ENCODE measurements at places on chromosomes 3 and 15. TPM values are rescaled to one million over a fixed set of nuclear protein-coding genes. Genes with fewer than 3 reads are reported as not detected.

GRCh38 chr3:45489730-45490309, 101.4 kb downstream of the LARS2 start:
- no peak for DNase-seq

- no peak for DNase-seq
Observed at GRCh38 chr3:122952520-122952919, 75.0 kb downstream of the SEMA5B start.

GRCh38 chr3:184383033-184383740, 3.3 kb downstream of the CHRD start:
- DNase-seq = no peak

DNA sequence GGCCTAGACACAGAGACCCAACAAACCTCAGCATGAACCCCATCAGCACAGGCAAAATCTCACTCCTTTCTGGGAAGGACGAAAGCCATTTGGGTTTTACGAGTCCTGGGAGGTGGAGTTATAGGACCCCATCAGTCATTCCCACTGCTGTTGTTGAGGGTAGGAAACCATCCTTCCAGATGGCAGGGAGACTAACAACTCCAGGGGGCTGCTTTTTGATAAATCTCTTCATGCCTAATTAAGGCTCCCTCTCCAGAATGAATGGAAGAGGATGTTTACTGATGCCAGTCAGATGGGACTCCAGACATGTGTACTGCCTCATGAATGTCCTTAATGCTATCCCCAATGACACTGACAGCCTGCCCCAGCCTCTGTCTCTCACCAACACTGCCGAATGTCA, 75.3 kb downstream of the ST8SIA2 start:
- DNase-seq = peak; percentile 1

Gene KBTBD12
- 1.5 TPM for total RNA-seq

Gene GCHFR
- 9.7 TPM for total RNA-seq

Gene CCDC39
- total RNA-seq = not detected

DNA sequence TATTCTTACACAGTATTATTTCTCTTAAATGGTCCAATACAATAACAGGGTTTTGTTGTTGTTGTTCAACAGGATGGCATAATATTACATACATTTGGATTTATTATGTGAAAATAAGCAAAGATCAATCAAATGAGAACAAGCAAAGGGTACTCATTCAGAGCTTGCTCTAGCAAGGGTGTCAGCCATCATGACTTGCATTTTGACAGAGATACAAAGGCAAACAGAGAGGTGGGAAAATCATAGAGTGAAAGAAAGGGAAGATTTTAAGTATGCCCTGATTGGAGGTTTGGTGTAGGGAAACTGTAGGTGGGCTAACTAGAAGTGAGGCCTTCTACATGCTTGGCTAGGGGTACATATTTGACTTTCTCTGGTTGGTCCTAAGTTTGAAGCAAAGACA, 109.1 kb upstream of the BCHE start:
- DNase-seq = no peak

Gene TP63
- 0.24 TPM for total RNA-seq

All from right atrium auricular region (tissue), 2 donors.